ENCODE measurements at places on chromosomes 2 and 18.

DNA sequence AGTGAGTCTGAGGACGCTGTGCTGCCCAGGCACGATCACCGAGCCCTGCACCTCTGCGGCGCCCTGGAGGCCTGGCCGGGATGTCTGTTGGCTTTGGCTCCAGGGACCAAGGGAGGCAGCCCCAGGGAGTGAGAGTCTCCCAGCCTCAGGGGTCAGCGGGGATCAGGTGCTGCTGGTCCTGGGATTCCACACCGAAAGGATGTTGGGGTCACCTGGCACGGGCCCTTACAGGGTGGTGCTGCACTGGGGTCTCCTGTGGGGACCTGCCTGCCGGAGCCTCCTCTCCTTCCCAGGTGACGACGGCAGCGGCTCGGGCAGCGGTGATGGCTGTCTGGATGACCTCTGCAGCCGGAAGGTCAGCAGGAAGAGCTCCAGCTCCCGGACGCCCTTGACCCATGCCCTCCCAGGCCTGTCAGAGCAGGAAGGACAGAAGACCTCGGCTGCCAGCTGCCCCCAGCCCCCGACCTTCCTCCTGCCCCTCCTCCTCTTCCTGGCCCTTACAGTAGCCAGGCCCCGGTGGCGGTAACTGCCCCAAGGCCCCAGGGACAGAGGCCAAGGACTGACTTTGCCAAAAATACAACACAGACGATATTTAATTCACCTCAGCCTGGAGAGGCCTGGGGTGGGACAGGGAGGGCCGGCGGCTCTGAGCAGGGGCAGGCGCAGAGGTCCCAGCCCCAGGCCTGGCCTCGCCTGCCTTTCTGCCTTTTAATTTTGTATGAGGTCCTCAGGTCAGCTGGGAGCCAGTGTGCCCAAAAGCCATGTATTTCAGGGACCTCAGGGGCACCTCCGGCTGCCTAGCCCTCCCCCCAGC lies 30.5 kb downstream of the GPC1 start:
- DNase-seq: peak; percentile 58

DNA sequence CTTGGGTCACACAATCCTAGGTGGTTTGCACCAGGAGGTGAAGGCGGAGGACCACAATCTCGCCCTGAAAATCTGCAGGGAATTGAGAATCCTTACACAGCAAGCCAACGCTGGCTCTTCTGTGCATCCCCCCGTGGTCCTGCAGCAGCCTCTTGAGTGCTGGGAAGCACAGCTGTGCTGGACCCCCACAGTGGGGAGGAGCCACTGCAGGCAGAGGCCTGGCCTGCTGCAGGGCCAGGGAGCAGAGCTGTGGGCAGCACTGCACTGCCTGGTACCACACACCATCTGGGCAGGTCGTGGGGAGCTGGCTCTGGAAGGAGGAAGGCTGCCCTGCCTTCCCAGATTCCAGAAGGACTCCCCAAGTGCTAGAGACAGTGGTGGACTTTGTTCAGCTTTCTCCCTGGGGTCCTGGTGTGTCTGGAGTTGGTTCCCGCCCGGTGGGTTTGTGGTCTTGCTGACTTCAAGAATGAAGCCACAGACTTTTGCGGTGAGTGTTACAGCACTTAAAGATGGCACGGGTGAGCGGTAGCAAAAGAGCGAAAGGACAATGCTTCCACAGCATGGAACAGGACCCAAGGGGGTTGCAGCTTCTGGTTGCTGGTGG lies 106.3 kb downstream of the FAM168B start:
- DNase-seq: no peak

DNA sequence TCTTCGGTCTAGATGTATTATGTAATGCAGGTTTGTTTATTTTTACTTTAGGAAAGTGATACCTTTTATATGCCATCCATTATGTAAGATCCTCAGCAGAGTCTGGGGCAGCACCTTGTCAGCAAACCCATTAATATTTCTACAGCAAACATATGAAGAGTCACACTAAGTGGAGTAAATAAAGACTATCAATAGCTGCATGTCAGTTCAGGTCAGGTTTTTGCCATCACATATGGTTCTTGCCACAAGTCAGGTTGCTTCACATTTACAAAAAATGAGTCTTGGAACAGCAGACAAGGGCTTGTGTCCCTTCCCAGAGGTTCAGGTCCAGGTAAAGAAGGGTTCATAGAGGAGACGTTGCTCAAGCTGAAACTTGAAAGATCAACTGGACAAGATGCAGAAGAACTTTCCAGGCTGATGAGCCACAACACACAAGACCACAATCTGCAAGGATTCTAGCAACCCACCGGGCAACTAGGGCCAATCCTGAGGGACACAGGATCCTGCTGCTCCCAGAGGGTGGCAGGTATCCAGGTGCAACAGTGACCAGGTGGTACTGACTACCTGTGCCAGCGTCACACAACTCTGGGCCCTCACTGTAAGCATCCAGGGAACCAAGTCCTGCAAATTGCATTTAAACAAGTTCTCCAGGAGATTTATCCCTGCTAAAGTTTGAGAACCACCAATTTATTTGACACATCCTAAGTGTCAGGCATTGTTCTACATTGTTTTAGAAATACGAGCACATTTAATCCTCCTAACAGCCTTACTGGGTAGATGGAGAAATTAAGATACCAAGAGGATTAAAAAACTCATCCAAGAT lies 215.8 kb downstream of the ALPK2 start:
- no peak for DNase-seq

- DNase-seq: no peak
Observed at GRCh38 chr18:44409071-44409470, 271.6 kb upstream of the SETBP1 start.

GRCh38 chr2:240436683-240437550 lies 1.5 kb downstream of the GPC1 start:
- DNase-seq: no peak

DNA sequence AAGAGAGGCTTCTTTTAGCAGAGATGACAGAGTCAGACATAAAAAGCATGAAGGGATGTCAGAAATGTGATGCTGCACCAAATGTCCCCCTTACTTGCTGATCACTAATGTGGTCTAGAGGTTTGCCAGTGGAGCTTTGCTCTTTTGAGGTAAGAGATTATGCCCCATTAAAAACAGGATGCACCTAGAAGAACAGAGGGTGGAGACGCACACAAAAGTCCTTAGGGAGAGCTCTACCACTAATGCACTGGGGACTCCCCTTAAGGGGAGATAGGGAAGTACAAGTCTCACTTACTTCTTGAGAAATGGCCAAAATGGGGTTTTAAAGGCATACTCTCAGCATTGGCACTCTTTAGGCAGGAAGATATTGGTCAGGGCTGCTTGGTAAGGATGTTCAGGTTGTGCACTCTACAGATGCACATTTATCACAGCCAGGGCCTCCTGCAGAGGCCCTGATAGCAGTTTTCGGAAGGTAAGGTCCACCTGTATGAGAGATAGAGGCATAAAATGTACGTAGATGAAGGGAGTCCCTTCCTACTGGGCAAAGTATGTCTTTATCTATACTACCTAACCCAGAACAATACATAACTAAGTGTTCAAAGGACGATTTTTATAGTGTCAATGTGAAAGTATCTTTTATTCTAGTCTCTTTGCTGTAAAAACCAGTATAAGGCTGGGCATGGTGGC lies 17.0 kb upstream of the SCYGR1 start:
- DNase-seq: no peak

- no peak for DNase-seq
Observed at GRCh38 chr2:150647943-150648342, 160.5 kb upstream of the RND3 start.

GRCh38 chr18:28478531-28478930 lies 301.6 kb upstream of the CDH2 start:
- DNase-seq: no peak

DNA sequence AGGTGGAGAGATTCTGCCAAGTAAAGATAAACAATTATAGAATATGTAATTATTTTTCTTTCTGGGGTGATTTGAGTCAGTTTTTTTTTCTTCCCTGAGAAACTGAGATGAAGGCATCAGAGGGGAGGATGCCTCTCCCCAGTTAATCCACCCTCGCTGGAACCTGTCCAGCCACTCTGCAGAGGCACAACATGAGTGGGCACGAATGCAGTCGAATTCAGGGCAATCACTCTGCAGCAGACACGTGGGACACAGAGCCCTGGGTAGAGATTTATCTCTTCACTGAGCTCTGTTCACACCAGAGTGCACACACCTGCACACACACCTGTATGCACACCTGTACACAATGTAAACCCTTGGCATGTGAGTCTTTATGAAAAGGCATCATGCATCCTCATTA lies 154.2 kb downstream of the DCDC2C start:
- no peak for DNase-seq

- peak; percentile 75 for DNase-seq
Observed at GRCh38 chr2:196592331-196592910, 47.1 kb upstream of the CCDC150 start.

- DNase-seq: no peak
Observed at GRCh38 chr2:46977899-46978298, 62.3 kb upstream of the MCFD2 start.

DNA sequence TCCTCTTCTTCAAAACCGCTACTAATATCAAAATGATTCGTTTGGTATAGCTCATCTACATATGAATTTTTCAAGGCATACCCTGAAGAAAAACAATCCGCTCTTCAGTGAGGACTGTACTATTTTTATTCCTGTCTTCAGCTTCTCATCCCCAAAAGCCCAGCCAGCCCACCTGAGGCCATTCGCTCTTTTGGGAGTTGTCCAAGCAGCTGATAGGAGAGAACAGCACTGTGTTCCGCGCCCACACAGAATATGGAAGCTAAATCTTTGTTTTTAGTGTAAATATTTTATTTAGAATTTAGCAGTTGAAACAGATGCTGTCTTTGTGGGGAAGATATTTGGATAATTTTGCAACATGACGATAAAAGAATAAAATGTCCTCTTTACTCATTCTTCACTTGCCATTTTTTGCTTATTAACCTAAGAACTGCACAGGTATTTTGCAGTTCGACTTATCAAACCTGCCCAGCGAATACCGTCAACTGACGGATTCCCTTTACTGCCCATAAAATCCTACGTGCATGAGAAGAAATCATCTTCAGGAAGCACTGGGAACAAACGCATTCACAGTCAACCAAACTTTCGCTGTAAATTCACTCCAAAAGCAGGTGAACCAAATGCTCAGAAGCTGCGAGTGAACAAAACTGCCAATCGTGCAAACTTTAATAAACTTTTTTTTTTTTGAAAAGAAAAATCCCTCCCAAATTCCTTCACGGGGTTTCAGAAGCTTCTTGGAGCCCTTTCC lies 3.4 kb downstream of the ZNF521 start:
- no peak for DNase-seq

DNA sequence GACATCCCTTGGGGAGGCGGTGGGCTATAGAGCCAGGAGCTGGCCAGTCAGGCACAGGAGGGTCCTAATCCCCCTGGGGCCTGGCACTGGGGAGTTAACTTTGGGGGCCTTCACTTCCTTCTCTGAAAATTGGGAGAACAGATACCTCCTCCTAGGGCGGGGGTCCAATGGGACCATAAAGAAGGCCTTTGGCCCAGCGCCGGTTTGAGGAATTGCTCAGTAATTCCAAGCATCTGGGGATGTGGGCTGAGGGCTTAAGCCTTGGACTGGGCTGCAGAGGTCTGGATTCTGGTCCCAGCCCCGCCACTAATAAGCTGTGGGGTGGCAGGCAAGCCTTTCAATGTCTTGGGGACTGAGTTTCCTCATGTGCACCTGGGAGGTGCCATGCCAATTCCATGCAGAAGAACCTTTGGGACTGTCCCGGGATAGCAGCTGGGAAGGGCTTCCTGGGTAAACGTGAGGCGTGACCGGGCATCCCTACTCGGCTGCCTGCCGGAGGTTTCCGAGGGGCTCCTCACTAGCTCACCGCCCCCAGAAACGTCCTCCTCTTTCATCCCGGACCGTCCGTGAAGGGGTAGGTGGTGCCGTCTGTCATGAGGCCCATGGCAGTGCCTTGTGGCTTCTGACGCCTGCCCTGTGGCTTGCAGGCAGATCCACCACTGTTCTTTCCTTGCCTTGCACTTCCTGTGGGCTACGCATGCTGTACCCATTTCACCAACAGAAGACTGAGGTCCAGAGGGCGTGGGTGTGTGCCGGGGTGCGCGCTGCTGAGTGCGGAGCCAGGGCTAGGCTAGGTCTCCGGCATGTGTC lies 67.4 kb upstream of the HPCAL1 start:
- DNase-seq: no peak

DNA sequence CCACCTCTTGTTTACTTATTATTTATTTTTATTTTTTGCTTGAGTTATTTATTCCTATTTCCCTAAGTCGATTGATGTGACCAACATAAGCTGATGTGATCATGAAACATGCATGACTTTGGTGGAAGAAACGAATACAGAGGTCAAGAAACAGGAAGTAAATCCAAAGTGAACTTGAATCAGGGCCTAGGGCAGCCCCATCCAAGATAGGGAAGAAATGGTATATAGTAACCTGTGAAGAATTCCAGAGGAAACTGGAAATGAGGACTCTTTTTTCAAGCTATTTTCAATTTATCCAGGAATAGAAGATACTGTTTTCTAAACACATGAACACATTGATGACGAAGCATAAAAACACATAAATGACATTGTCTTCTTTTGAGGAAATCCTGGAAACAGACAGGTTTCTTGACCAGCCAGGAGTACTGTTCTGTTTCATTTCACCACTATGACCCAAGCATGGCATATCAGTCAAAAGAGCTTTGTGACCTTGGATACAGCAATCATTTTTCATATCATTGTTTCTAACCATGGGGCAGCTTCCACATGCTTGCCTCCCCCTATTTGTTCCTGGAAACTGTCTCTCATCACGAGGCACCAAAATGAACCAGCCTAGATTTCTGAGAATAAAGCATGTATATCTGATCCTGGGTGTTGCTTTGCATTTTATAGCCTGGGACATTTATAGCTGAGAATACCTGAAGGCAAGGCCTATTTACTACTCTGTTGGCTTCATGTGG lies 9.1 kb upstream of the LCLAT1 start:
- no peak for DNase-seq

DNA sequence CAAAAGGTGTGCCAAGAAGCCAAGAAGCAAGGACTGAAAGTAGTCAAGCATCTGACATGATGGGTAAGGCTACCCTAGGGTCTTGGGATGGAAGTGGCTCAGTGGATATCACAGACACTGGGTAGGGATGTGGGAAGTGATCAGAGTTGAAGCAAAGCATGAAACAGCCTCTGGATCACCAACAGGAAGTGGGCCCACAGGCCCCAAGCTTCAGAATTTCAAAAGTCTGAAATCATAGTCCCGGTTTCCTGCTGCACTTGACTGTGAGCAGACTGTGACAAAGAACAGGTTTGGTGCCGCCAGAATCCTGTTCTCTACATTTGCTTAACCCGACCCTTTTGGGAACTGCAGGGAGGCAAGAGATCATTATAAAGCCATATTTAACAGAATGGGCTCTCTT lies 57.4 kb downstream of the SP100 start:
- no peak for DNase-seq

DNA sequence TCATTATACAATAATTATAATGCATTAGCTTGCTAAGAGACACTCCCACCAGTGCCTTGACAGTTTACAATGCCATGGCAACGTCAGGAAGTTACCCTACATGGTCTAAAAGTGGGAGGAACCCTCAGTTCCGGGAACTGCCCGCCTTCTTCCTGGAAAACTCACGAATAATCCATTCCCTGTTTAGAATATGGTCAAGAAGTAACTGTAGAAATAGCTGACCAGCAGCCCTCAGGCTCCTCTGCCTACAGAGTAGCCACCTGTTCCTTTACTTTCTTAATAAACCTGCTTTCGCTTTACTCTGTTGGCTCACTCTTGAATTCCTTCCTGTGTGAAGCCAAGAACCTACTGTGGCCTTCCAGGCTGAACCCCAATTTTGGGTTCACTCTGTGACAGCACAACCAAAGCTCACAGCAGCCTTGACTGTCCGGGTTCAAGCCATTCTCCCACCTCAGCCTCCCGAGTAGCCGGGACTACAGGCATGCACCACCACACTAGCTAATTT lies 20.0 kb upstream of the PTPN2 start:
- no peak for DNase-seq

- peak; percentile 42 for DNase-seq
Observed at GRCh38 chr2:127661949-127662510, 13.3 kb downstream of the LIMS2 start.
